ENCODE measurements at places on chromosomes 7 and 10.
A peak's percentile ranks its signal among the peaks of the same experiment; 100 is the strongest.

DNA sequence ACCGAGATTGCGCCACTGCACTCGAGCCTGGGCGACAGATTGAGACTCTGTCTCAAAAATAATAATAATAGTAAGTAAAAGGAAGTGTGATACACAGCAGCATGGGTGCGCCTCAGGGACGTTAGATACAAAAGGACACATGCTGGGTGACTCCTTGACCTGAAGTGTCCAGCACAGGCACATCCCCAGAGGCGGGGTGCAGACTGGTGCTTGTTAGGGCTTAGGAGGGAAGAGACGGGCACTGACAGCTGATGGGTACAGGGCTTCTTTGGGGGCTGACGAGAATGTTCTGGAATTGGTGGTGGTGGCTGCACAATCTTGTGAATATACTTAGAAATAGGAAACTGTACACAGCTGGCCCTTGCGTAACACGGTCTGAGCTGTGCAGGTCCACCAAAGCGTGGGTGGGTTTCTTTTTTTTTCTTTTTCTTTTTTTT, 61.8 kb upstream of the DNAJB6 start:
- no peak for DNase-seq

- DNase-seq = no peak
These were observed 68.6 kb downstream of the ZMIZ1 start for GRCh38 chr10:79137300-79137756.

DNA sequence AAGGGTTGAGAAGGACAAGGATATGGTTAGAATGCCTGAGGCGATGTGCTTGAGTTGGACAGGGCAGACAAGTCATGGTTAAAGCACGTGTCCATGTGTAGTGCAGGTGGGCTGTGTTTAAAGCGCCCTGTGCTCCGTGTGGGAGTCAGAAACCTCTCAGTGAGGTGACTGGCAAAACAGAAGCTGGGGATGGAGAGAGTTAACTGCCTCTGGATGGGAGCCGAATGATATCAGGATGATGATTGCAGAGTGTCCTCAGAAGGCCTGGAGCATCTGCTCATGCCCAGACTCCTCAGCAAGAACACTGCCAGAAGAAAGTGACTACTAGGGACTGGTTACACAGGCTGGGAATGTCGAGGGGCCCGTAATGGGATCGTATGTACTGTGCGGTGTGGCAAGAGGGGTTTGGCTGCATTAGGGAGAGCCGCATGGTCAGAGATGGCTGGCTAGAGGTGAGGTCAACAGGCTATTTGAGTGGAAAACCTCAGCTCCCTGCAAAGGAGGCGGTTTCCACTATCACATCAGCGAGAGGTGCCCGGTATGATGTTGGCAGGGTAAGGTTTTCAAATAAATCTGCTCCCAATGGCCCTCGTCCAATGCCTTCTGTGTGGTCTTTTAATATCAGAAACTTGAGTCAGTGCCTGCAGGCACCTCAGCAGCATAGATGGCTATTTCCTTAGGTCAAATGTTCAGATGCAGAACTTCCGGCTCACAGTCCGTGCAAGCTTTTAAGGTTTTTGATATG, 26.1 kb upstream of the MRC1 start:
- DNase-seq = peak; percentile 83

- no peak for DNase-seq
These were observed 9.0 kb downstream of the ADRA2A start for GRCh38 chr10:111085690-111086353.

- no peak for DNase-seq
These were observed 73.7 kb downstream of the CTBP2 start for GRCh38 chr10:125086691-125087090.

DNA sequence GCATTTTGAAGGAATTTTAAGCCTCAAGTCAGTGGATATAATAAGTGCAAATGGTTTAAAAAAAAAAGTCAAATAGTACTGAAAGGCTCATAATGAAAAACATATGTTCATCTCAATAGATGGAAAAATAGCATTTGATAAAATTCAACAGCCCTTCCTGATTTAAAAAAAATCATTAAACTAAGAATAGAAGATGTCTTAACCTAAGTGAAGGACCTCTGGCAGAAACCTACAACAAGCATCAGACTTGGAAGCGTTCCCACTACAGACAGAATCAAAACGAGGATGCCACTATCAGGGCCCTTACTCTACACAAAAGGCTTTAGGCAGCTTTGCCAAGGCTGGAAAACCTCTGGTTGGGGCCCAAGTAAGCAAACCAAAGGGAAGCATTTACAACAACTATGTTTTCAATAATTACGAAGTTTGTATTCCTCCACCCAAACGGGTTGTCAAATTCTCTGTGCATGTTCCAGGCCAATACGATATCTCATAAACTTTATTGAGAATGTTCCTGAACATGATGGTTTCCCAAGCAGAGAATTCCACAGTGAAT, 45.1 kb downstream of the CYTH3 start:
- DNase-seq = peak; percentile 15

DNA sequence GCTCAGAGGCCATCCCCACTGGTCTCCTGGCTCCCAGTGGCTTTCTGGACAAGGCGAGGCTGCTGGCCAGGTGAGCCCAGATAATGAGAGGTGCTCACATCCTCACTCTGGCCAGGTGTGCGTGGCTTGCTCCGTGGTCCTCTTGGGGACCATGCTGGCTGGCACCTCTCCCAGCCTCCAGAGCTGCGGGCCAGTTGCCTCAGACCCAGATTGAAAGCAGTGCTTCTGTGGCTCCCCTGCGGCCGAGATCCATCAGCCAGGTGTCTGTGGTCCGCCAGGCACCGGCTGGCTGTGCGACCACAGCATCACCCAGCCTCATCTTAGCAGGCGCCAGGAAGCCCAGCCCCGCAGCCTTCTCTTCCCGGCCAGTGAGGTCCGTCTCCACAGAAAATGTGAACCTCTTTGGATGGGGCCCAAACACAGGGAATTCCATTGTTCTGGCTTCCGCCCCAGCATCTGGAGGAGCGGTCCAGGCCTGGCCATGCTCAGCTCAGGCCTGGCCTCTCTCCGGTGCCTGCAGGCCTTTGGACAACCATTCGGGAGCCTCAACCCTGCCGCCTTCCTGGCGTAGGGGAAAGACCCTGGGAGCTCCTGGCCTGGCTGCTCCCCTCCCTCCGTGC, 5.2 kb upstream of the TTYH3 start:
- no peak for DNase-seq

GRCh38 chr10:94235461-94235860, 127.3 kb downstream of the NOC3L start:
- no peak for DNase-seq

DNA sequence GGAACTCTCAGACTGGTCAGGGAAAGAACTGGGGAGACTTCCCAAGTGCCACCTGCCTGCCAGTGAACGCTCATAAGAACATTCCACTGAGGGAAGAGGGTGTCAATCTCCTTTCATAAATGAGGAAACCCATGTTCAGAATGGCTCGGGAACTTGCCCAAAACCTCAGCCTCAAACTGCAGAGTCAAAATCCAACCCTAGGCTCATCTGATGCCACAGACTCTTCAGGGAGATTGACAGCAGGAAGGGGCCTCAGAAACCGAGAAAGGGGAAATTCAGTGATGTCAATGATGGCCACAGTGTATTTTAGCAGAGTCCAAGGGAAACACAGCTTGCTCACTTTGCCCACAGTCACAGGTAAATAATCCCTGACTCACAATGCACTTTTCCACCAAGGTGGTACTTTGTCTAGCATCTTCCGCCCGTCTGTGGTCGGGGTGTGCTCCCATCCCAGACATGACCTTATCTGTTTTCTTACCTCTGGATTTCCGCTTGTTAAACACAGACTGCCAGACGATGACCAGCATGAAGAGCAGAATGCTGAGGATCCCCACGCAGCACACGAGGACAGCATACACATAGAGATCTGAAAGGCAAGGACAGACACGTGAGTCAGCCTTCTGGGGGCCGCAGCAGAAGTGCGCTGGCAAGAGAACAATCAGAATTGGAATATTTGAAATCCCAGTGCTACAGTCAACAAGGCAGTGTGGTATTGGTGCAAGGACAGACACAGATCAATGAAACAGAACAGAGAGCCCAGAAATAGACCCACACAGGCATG, 38.4 kb downstream of the VSTM4 start:
- no peak for DNase-seq

GRCh38 chr10:1188558-1189135, 132.5 kb downstream of the WDR37 start:
- DNase-seq = no peak

DNA sequence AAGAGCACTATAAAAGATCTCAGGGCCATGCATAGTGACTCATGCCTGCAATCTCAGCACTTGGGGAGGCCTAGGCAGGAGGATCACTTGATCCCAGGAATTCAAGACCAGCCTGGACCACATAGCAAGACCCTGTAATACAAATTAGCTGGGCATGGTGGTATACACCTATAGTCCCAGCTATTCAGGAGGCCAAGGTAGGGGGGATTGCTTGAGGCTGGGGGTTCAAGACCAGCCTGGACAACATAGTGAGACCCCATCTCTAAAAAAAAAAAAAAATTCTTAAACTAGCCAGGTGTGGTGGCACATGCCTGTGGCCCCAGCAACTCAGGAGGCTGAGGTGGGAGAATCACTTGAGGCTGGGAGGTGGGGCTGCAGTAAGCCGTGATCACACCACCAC, 15.8 kb downstream of the STYXL1 start:
- no peak for DNase-seq
